Stimulated activated CD4-positive, alpha-beta T cell treated with anti-CD3 and anti-CD28 coated beads, Interleukin-4, amount 100 ng/mL, for 24 hours (primary cell): ENCODE measurements at places on chromosomes 7 and 10.

DNA sequence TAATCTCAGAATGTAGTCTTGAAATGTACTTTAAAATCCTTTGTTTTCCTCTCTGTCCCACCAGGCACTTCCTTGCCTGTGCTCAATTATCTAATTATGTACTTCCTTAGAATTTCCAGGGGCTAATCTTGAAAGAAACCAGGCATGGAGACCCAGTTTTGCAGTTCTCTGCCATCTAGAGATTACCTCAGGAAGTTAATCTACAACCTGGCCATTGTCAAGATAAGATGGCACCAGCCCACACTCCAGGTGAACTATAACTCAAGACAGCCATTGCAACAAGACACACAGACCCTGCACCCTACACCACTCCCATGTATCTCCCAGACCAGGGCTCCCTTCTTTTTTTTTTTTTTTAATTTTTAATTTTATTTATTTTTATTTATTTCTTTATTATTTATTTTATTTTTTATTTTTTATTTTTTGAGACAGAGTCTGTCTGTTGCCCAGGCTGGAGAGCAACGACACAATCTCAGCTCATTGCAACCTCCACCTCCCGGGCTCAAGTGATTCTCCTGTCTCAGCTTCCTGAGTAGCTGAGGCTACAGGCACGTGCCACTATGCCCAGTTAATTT is 85.9 kb upstream of the TRIM24 start:
- DNase-seq = no peak

GRCh38 chr7:36887233-36887632 is 162.9 kb upstream of the AOAH start:
- no peak for DNase-seq

GRCh38 chr10:47296156-47296894 is 3.7 kb upstream of the GDF10 start:
- no peak for DNase-seq

DNA sequence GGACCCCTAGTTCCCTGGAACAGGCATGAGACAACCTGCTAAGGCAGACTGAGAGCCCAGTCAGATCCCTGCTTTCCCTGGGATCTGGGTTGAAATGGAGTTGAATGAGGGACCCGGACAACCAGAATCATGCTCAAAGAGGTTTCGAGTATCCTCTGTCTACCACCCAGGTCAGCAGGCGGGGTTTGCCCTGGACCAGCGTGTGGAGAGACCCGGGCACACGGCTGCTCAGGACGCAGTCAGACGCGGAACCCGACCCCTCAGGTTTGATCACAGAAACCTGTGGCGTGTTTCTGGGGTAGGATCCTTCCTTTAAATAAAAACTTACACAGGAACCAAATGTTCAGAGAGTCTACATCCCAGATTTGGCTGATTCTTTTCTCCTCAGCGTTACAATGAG is 330.6 kb downstream of the PTPRN2 start:
- DNase-seq = no peak

- peak; percentile 82 for DNase-seq
These were observed 46.6 kb downstream of the CDHR3 start for GRCh38 chr7:106009503-106010226.

GRCh38 chr7:27171637-27172314 is 2.3 kb downstream of the HOXA10 start:
- DNase-seq = no peak
